ENCODE measurements at places on chromosomes 1 and 21.

GRCh38 chr1:222777977-222778376, 36.9 kb upstream of the DISP1 start:
- no peak for DNase-seq

GRCh38 chr1:15577691-15578090, 7.2 kb downstream of the AGMAT start:
- DNase-seq: peak; percentile 26

GRCh38 chr1:90135286-90135685, 140.4 kb downstream of the ZNF326 start:
- DNase-seq: no peak

DNA sequence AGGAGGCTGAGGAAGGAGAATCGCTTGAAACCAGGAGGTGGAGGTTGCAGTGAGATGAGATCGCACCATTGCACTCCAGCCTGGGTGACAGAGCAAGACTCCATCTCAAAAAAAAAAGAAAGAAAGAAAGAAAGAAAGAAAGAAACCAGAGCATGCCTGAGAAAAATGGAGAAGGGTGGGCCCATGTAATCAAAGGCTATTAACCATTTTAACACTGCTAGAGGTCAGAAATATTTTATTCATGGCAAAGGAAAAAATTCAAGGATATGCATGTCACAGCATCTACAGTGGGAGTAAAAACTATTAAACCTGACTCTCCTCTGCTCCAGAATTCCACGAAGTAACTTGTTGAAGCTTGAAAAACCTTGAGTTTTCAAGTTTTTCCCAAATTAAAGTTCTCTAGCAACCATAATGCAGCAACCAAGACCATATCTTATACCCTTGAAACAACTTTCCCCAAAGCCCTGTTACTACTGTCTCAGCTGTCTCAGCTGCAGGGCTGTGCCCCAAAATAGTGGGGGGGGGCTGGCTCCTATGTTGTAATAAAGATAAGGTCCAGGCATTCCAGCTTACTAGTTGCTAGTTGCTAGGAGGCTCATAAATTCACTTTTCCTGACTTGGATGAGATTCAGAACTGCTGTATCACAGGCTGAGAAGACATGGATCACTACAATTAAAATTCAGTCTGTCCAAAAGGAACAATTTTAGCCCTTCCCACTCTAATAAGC, 112.9 kb upstream of the SOD1 start:
- no peak for DNase-seq

DNA sequence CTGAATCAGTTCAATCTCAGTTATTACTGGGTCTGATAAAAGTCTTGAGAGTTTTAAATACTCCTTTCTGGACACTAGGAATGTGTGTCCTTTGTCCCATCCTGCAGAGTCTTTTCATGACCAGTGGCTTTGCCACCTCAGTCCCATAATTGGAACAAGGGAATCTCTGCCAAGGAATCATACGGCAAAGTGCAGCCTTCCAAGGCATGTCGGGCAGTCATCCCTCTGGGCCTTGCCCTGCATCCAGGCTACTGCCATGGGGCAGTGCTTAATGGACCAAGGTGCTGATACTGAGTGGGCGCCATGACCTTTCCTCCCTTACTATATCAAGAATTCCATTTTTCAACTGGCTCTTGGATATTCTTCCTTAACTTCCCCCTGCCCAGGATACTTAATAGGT, 195.3 kb downstream of the ZC3H11B start:
- no peak for DNase-seq

DNA sequence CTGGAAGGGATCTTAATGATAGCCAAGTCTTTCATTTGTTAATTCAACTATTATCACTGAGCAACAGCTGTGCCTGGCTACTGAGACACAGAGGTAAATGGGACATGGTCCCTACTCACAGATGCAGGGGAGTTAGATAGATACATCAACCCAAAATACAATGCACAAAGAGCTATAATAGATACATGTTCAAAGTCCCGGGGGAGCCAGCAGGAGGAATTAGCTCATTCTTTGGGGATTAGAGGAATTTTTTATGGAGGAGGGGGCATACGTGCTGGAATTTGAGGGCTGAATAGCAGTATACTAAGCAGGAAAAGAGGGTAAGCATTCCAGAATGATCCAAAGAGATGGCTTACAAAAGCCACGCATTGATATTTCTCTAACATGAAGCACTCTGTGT, 34.6 kb downstream of the C8B start:
- no peak for DNase-seq

GRCh38 chr1:168843401-168843800, 114.4 kb upstream of the DPT start:
- DNase-seq: no peak

- no peak for DNase-seq
Observed at GRCh38 chr1:66761221-66761620, 9.0 kb downstream of the DYNLT5 start.

- DNase-seq: no peak
Observed at GRCh38 chr1:234706199-234706598, 96.2 kb upstream of the IRF2BP2 start.

GRCh38 chr1:9136932-9137331, 8.0 kb upstream of the GPR157 start:
- DNase-seq: no peak

GRCh38 chr1:51642739-51643142, 25.8 kb downstream of the OSBPL9 start:
- no peak for DNase-seq

DNA sequence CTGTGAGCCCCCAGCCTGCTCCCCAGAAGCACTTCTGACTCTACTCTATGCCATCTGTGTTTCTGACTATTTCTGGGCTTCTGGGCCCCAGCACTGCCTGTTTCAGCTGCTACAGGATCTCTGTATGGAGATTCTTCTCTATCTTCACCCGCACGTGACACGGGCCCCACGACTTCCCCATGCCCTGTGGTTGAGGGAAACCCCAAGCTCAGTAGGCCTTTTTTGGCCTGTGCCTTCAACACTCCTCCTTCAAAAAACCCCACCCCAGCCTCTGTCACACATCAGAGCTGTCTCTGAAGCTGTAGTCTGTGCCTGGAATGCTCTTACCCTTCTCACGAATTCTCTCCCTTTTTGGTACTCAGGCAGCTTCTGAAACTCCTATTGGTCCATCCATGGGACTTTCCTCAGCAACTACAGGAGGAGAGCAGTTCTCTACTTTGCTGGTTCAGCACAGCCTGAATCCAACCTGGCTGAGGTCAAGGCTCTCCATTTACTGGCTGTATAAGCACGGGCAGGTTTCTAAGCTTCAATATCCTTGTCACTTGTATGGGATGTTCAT, 2.0 kb upstream of the NID1 start:
- DNase-seq: peak; percentile 87

GRCh38 chr1:200038981-200039848, 11.7 kb downstream of the NR5A2 start:
- peak; percentile 41 for DNase-seq

- peak; percentile 65 for DNase-seq
Observed at GRCh38 chr1:91732291-91733107, 153.5 kb downstream of the TGFBR3 start.

GRCh38 chr1:160519642-160520435, 3.2 kb downstream of the SLAMF6 start:
- DNase-seq: peak; percentile 66

- no peak for DNase-seq
Observed at GRCh38 chr1:39698568-39698967, 7.3 kb upstream of the HPCAL4 start.
